ENCODE measurements at places on chromosomes 2 and 18.

GRCh38 chr2:207883002-207883780 is 113.5 kb upstream of the FZD5 start:
- DNase-seq, result no peak

DNA sequence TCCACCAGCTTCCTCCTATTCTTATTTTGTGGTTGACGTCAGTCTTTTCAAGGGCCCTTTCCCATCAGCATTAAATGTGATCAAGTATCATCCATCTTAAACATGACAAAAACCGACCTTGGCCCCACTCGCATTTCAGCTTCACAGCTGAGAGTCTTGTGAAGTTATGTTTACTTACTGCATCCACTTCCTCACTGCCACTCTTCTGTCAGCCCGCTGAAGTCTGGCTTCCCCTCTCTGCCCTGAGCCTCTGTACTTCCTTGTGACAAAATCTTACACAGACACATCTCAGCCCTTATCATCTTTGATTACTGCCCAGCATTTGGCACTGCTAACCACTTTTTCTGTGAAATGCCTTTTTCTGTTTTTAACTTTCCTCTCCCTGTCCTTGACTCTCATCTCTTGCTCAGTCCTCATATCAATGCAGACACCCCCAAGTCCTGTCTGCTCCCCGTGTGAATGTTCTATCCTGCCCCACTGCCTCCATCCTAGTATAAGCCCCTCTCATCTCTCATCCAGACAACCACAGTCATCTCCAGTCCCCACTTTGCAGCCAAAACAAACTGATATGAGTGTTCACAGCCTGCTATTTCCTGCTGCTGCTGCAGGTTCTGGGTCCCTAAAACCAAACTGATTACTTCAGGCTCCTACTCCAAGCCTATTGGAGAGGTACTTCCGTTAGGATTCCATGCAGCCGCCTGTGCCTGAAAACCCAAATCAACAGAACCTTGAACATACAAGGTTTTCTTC is 31.4 kb downstream of the FOSL2 start:
- DNase-seq, result peak; percentile 57

DNA sequence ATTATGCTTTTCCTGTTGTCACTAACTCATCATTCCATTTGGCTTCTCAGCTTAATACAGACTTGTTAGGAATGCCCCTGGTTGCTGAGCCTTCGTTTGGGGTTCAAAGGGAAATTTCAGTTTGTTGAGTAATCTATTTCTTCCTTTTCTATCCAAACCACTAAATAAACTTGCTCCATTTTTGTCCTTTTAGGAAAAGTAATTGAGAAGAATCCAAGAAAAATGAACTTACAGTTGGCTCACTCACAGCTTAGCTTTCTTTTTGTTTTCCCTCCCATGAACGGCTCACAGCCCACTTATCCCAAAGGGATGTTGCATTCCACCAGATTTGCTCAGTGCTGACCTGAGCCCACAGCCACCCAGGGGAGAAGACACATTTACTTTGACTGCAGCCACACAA is 73.9 kb downstream of the SOX11 start:
- DNase-seq, result no peak

DNA sequence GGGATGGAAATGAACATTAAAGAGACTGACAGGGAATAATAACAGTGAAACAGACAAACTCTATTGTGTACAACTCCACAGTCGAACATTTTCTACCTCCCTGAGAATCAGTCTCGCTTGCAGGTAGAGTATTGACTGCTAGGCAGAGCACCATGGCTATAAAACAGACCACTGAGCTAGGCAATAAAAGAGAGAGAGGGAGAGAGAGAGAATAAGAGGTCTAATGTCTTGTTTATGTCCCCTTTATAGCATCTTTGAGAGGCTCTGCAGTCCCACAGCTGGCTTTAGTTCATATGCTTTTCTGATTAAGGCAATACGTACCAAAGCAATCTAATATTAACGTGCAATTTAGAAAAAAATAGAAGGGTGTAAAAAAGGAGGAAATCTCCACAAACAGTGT is 652.6 kb downstream of the NRXN1 start:
- no peak for DNase-seq

DNA sequence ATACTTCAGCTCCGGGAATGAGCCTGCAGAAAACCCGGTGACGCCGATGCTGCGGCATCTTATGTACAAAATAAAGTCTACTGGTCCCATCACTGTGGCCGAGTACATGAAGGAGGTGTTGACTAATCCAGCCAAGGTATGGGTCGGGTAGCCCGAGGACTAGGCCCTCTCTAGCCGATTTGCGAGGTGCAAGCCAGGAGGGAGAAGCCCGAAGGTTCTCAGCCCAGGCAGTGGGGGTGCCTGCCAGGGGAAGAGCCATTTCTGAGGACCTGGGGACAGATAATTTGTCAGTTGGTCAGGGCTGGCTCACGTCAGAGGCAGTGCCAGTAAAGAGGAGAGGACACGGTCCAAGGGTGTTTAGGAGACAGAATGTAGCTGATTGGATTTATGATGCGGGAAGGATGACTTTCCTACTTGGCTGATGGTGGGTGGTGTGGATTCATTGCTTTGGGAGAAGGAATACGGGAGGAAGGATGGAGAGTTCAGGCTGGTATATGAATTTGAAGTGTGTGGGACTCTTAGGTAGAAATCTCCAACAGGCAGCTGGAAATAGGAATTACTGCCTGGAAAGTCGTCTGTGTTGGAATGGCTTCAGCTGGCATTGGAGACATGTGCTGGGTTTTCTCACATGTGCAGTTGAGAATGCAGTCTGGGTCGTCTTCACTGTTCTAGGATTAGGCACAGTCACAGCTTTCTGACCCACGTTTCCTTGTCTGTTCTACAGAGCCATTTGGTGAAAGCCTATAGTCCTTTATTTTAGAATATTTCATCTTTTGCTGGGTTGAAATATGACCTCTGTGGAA is 874 bp downstream of the NDUFAF7 start:
- no peak for DNase-seq

GRCh38 chr2:220188031-220188430 is 560.6 kb downstream of the SLC4A3 start:
- no peak for DNase-seq

DNA sequence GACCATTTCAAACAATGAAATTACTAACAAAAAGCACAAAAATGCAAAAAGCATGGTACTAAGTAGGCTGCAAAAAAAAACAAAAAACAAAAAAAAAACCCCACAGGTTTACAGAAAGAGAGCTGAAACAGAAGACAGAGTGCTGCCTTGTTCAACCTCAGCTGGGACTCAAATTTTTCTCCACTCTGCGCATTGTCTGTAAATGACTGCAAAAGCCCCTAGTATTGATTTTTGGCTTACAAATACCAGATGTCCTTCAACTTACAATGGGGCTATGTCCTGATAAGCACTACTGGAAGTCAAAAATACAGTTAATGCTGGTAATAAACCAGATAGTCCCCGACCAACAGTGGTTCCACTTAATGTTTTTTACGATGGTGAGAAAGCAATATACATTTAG is 42.2 kb downstream of the UBE2E3 start:
- DNase-seq, result no peak

DNA sequence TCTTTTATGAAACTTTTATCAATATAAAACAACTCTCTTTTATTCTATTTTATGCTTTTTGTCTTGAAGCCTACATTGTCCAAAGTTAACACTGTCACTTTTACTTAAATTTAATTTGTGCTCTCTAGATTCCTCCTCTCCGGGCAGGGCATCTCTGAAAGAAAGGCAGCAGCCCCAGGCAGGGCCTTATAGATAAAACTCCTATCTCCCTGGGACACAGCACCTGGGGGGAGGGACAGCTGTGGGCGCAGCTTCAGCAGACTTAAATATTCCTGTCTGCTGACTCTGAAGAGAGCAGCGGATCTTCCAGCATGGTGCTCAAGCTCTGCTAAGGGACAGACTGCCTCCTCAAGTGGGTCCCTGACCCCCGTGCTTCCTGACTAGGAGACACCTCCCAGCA is 447.7 kb upstream of the FANCL start:
- DNase-seq, result no peak

DNA sequence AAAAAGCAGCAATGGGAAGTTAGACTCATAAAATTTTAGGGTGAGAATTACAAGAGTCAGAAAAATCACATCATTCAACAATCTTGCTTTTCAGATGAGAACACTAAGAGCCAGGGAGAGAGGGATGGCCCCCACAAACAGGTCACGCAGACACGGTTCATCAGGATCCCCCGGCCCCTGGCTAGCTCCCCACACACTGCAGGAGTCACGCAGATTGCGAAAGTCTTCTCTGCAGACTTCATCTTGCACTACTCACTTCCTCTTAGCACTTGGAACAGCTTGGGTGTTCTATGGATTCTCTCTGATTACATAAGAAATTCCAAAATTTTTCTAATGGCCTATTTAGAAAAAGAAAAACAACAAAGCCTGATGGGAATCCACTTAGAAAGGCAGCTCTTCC is 21.6 kb upstream of the SULT1C2 start:
- DNase-seq, result no peak

DNA sequence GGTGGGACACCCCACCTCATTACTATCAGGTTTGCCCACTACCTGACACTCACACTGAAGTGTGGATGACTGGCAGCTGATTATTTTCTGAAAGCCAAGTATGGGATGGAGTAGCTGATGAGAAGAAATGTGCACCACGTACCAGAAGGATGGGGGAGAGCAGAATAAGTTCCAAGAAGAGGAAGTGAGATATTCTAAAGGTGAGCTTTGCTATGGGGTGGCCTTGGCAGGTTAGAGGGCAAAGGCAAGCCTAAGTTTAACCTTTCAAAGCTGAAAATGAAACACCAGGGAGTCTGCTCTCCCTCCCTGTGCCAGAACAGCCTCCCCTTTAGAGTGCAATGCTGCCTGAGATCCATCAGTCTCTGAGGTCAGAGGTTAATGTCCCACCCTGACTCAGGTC is 196.1 kb upstream of the OSR1 start:
- DNase-seq, result no peak

DNA sequence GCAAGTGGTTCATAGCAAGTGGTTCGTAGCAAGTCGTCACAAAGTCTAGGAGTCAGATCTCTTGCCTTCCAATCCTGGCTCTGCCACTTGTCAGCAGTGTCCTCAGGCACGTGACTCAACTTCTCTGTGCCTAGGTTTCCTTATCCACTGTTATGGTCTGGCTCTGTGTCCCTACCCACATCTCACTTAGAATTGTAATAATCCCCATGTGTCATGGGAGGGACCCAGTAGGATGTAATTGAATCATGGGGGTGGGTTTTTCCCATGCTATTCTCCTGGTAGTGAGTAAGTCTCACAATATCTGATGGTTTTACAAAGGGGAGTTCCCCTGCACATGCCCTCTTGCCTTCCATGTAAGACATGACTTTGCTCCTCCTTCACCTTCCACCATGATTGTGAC is 51.8 kb upstream of the AP1S3 start:
- no peak for DNase-seq

- DNase-seq, result no peak
These were observed 674.8 kb upstream of the ZEB2 start for GRCh38 chr2:145194673-145195072.

GRCh38 chr2:140529706-140530105 is 1601.1 kb downstream of the LRP1B start:
- no peak for DNase-seq

- no peak for DNase-seq
These were observed 125.0 kb downstream of the SPHKAP start for GRCh38 chr2:228056293-228057097.

- DNase-seq, result no peak
These were observed 38.7 kb downstream of the STK39 start for GRCh38 chr2:168208652-168209051.

GRCh38 chr2:79552653-79553052 is 39.8 kb downstream of the CTNNA2 start:
- DNase-seq, result no peak

GRCh38 chr2:206084439-206084869 is 1.5 kb downstream of the INO80D start:
- DNase-seq, result peak; percentile 33

DNA sequence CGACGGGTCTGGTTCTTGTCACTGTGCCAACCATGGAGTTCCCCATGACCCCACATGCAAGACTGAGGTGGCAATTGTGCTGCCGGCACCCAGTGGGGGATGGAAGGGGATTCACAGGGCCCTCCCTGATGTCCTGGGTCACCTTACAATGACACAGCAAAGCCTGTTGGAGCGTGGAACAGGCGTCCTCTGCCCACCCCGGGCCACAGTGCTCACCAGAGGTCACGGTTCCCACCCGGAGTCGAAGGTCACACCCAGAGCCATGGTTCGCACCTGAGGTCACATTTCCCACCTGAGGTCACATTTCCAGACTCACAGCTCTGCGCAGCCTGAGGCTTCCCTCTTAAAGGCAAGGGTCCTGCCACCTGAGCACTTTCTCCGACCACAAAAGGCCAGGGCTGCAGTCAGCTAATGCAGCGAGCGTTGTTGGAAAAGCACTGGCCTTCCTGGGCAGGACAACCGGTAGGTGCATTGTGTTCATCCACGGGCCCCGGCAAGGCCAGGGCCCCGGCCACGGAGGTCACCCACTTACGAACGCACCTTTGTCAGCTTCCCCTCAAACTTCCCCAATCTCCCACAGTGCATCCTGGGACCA is 24.0 kb downstream of the KIF1A start:
- no peak for DNase-seq

- DNase-seq, result no peak
These were observed 30.1 kb downstream of the TMEM18 start for GRCh38 chr2:647003-647560.

GRCh38 chr18:55256929-55257289 is 297.6 kb upstream of the CCDC68 start:
- no peak for DNase-seq

GRCh38 chr18:6236258-6236657 is 178.5 kb downstream of the L3MBTL4 start:
- no peak for DNase-seq

GRCh38 chr2:51795248-51795888 is 763.4 kb upstream of the NRXN1 start:
- no peak for DNase-seq

- DNase-seq, result no peak
These were observed 84.0 kb downstream of the KIAA1328 start for GRCh38 chr18:36912887-36913286.

DNA sequence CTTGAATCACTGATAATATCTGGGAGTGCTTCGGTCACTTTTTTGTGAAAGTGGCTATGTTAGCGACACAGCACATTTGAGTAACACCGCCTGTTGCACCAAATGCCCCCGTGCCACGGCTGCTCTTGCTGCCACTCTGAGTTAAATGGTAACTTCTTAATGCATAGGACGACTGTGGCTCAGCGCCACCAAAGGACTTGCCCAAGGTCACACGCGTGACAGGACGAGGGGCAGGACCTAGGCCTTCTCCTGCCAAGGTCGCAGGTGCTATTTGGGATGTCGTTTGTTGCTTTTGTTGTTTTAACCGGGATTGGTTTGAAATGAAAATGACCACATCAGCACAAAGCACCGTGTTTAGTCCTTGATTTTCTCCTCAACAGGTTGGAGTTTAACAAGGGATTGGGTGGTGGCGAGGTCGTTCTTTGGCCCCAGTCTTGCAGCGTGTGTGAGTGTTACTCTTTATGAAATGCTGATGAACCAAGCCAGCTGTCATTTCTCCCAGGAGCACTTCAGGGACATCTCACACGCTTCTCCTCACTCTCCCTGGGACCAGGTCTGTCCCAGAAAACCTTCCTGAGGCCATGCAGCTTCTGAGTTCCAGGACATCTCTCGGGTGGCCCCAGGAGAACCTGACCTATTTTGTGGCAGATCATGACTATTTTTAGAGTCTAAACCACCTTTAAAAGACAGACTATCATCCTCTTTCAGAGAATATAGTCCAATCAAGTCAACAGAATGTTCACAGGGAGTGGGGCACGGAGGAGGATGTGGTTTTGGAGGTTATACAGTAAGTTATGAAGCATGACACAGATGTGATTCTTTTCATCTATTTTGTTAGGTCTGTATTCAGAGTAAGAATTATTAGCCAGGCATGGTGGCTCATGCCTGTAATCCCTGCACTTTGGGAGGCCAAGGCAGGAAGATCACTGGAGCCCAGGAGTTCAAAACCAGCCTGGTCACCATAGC is 49.9 kb downstream of the MTCL1 start:
- peak; percentile 74 for DNase-seq

- DNase-seq, result no peak
These were observed 225.3 kb downstream of the MC4R start for GRCh38 chr18:60147323-60147722.
